ENCODE measurements at places on chromosomes 3 and 15.
A peak's percentile ranks its signal among the peaks of the same experiment; 100 is the strongest.

DNA sequence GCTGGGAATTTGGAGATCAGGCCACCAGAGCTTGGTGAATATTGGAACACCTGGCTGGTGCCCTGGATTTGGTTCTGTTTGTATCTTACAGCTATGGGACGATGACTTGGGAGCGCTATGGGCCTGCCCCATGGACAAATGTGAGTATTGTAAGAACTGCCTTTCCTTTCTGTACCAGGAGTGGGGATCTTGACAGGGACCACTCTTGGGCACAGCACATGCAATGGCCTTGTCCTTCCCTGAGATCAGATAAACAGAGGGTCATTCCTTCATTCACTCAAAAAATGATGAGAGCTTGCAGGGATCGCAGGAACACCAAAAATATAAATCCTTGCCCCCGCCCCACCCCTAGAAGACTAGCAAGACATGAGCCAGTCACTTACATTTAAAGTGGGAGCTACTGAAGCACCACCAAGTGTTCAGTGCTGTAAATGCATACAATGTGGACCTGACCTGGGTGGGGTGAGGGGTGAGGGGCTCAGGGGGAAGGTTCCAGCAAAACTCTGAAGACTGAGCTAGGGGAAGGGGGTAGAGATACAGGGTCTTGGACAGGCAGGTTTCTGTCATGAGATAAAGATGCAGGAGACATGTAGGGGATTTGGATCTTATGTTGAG, 2.7 kb upstream of the CRELD1 start:
- peak; percentile 10 for DNase-seq

DNA sequence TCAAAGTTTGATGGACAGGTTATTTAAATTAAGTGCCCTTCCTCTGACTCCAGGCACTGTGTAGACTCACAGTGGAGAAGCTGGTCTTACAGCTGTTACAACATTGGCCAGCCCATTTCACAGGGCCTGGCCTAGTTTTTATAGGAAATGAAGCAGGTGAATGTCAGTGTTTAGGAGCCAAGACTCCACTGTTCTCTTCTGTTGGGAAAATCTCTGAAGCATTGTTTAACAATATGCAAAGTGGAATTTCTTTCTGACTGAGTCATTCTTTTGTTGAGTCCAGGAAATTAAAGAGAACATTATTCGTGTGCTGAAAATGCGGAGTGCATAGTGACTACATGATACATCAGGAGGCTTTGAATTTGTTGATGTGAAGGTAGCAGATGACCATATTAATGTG, 64.7 kb downstream of the ARRDC4 start:
- peak; percentile 13 for DNase-seq

DNA sequence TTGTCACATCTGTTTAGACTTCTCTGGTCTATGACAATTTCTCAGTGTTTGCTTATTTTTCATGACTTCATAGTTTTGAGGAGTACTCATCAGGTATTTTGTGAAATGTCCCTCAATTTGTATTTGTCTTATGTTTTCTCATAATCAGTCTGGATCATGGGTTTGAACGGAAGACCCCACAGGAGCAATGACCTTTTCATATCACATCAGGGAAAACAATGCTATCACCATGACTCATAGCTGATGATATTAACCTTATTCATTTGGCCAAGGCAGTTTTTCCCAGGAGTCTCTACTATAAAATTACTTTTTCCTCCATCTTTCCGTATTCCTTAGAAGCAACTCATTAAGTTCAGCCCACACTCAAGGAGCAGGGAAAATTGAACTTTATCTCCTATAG, 32.7 kb downstream of the AADACL2 start:
- DNase-seq = peak; percentile 9

- peak; percentile 43 for DNase-seq
Measured at GRCh38 chr3:14633819-14634424, 17.6 kb upstream of the CCDC174 start.

DNA sequence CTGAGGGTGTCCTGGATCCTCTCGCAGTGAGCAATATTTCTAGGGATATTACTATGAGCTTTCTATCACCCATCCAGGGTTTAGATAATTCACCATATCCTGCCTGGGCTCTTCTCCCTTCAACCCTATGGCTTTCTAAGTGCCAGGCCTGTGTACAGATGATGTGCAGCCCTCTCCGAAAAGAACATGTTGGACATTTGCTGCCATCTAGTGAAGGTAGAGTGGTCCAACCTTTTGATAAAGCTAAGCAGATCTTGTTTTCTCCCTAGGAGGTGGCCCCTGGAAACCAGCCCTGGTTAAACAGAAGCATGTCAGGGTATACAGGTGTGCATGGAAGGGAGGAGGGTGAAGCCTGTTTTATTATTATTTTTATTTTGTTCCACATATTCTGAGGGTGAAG, 27.9 kb upstream of the SCN10A start:
- peak; percentile 68 for DNase-seq

GRCh38 chr3:63967675-63968611, 55.4 kb downstream of the PSMD6 start:
- peak; percentile 38 for DNase-seq

- DNase-seq = peak; percentile 77
Measured at GRCh38 chr3:25547943-25548674, 116.6 kb downstream of the TOP2B start.

- DNase-seq = no peak
Measured at GRCh38 chr3:112486811-112487505, 12.3 kb downstream of the BTLA start.

- DNase-seq = no peak
Measured at GRCh38 chr3:156606729-156607128, 51.8 kb upstream of the SSR3 start.

DNA sequence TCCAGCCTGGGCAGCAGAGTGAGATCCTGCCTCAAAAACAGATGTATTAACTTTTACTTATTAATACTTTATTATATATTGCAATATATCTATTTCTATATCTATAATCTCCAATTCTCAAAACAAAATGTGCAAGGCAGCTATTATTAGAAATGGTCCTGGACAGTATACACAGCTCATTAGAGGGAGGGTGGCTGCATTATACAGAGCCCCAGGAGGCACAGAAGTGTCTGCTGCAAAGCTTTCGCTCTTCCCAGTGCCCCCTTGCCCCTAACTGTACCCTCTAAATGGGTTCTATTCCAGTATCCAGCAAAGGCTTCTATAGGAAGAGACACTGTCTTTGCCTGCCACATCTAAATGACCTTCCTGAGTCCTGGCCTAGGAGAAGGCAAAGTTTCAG, 24.5 kb downstream of the ARL14 start:
- DNase-seq = no peak
